Jurkat, Clone E6-1 (cell line): ENCODE measurements at places on chromosomes 4 and X.

DNA sequence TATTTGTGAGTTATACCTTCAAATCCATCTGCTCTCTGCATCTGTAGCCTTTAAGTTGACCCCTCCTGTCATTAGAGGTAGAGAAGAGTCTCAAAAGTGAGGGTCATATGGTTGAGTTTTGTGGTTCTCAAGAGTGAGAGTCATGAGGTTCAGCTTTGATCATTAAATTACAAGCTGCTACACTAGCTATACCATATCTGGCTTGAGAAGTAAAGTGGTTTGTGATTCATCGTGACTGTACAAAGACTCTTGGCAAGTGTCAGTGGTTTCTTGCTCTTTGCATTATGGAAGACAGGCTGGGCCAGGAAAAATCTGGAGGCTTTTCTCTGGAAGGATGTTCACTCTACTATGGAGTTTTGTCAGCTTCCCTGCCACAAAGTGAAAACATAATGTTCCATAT lies 170.6 kb downstream of the ZC4H2 start:
- no peak for DNase-seq

DNA sequence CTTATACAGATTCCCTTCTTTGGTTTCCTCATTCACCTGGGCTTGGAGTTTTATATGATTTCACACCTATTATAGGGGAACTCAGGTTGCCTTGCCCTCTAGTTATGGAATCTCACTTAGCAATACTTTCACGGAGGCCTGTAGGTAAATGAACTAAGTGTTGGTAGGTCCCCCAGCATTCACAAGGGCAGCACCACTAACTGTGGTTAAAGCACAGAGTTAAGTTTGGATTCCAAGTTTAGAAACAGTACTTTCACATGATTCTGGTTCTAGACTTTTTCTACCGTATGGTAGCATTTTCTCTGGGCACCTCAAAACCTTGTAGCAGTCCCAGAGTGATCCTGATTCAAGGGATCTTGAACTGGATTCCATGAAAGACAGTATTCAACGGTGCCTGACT lies 46.4 kb downstream of the SH2D1A start:
- no peak for DNase-seq

DNA sequence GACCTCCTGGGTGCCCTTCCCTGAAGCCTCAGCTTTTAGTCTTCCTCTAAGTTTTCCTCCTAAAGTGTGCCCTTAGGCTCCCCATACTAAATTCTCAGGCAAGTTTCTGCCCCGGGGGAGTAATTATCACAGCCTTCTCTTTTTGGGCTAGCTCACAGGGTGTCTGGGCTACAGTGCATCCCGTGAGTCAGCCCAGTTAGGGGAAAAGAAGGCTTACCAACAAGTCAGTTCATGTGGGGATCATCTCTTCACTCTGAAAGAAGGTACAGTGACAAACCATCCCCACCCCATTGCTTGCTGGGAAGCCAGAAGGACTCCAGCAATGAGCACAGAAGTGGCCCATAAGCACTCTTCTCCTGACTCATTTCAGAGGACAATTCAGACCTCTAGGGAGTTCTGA lies 134.7 kb upstream of the FAM9C start:
- no peak for DNase-seq

DNA sequence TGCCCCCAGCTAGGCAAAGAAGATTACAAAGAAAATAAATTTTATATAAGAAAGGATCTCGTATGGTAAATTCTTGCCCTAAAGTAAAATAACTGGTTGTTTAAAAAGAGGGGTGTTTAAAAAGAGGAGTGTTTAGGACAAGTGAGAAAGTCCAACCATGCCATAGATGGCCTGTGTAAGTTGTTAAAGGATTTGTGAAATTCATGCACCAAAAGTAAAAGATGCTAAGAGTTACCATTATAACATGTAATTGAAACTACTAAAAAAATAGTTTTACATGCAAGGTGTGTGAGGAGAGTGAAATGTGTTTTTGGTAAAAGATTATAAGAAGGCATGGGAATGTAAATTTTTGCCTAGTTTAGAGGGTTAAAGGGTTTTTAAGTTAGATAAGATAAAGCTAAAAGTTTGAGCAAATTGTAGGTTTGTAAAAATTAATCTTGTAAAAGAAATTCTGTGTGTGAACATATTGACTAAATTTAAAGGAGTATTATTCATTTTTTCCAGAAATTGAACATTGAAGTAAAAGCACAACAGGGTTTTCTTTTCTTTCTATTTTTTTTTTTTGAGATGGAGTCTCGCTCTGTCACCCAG lies 20.1 kb downstream of the HTT-AS start:
- no peak for DNase-seq

DNA sequence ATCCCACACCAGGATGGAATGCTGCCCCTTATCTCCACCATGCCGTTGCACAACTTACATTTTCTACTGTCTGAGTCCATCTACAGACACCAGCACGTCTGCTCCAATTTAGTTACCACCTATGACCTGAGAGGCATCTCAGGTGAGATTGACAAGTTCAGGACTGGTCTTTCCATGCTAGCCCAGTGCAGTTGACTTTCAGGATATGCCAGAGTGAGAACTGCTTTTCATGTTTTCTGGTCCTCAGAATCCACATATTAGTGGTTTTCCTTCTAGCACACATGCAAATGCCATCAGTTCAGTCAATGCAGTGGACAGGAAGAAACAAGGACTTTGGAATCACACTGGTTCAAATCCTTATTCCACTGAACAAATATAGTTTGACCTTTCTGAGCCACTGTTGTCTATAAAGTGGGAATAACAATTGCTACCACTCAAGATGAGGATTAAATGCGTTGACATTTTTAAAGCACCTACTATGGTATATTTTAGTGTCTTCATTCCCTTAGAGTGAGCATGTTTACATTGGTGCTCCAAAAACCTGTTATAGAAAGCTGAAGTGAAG lies 38.1 kb upstream of the ANXA3 start:
- DNase-seq, result no peak

- no peak for DNase-seq
These were observed 21.6 kb upstream of the C4orf54 start for GRCh38 chr4:99679204-99679603.

GRCh38 chr4:66465111-66465510 lies 794.8 kb upstream of the EPHA5 start:
- no peak for DNase-seq

- no peak for DNase-seq
These were observed 36.6 kb downstream of the FHL1 start for GRCh38 chrX:136183917-136184316.

GRCh38 chr4:555566-556275 lies 20.4 kb downstream of the TMEM271 start:
- no peak for DNase-seq

DNA sequence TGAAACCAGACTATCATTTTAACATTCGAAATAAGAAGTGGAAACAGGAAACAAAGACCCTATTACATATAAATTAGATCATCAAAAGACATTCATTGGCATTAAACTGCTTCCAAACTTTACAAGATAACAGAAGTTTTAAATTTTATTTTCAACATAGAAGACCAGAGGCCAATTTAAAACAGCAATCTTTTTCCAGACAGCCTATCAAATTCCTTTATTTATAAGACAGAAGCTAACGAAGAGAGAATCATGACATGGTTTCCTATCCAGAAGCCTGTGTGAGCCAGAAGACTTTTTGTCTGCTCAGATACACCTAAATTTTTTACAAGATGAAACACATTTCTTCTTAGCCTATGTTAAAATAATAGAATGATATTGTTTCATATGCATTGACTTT lies 291.9 kb downstream of the PPP3CA start:
- no peak for DNase-seq

DNA sequence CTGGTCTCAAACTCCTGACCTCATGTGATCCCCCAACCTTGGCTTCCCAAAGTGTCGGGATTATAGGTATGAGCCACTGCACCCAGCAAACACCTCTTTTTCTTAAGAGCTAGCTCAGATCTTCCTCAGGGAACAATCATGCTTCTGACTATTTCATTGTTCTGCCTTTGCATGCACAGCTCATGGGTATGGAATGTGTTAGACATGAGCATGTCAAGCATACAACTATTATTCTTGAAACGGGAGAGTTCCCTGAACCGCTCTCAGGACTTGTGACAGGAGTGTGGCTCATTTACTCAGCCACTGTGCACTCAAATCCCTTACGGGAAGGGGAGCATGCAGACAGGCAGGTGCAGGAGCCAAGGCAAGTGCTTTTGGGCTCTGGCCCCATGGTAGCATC lies 231.7 kb upstream of the TAPT1 start:
- DNase-seq, result no peak

- no peak for DNase-seq
These were observed 37.5 kb downstream of the HERC3 start for GRCh38 chr4:88629826-88630225.

GRCh38 chr4:5118091-5118786 lies 67.0 kb downstream of the STK32B start:
- DNase-seq, result no peak
